Stimulated activated CD4-positive, alpha-beta T cell treated with anti-CD3 and anti-CD28 coated beads, Interleukin-1b, Interleukin-23, amount 100 ng/mL, for 4 hours (primary cell): ENCODE measurements at places on chromosomes 13 and 19.

- no peak for DNase-seq
Measured at GRCh38 chr19:14511229-14511593, 7.0 kb downstream of the DNAJB1 start.

GRCh38 chr19:41431426-41432386 lies 4.5 kb upstream of the B3GNT8 start:
- no peak for DNase-seq

- DNase-seq, result no peak
Measured at GRCh38 chr13:97329331-97329730, 104.6 kb upstream of the RAP2A start.

DNA sequence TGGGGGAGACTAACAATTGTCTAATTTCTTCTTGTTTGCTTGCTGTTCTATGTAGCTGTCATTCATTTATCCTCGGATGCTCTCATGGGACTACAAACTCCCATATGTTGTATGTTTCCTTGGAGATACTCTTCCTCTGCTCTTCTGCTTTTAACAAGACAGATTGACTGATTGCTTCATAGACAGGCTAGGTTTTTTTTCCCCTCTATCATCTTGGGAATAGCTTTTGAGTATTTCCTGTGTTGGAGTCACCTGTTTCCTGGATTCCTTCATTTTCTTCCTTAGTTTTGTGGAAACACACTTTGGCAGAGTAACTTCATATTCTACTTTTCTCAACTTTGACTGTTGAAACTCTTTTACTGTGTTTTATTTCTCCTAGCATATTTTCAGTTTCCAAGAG lies 27.6 kb downstream of the EDNRB start:
- no peak for DNase-seq

DNA sequence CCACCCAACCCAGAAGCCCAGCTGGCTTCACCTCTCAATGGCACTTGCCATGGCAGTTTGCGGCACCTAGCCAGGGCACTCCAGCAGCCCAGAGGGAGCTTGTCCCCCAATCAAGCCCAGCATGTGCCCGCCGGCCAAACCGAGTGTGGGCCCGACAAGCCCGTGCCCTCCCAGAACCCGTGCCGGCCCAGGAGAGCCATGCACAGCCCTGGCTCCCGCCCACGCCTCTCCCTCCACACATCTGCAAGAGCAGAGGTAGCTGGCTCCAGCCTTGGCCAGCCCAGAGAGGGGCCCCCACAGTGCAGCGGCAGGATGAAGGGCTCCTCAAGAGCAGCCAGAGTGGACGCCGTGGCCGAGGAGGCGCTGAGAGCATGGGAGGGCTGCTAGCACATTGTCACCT lies 2278.0 kb upstream of the PCDH20 start:
- no peak for DNase-seq

DNA sequence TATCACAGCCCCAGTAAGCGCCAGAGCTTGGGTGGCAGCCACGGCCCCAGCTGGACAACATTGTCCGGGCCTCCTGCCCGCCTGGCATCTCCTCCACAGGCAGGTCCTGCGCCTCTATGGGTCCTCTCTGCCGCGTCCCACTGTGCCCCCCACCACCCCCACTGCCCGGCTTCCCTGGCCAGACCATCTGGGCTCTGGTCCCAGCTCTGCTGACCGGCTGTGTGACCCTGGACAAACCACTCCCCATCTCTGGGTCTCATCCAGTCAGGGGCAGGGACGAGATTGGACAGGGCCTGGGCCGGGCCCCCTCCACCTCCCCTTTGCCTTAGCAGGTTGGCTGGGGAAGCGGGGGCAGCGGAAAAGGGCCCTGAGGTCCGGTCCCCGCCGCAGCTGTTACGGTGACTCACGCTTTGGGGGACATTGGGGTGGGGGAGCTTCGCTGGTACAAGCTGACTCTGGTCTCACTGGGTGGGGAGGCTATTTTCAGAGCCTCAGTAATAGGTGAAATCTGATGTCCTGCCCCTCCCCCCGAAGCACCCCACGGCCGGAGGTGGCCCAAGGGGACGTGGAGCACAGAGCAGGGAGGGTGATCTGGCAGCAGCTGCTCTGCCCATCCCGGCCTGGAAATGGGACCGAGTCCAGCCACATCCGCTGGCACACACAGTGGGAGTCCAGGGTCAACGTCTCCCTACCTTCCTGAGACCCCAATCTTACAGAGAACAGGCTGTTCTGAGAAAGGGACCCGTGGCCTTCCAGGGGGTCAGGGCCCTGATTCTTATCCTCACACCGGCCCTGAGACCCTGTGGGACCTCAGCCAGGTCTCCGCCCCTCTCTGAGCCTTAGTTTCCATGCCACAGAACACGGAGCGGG lies 9.1 kb downstream of the NFIC start:
- no peak for DNase-seq

- no peak for DNase-seq
Measured at GRCh38 chr13:76023652-76024051, 387.5 kb downstream of the LMO7 start.

DNA sequence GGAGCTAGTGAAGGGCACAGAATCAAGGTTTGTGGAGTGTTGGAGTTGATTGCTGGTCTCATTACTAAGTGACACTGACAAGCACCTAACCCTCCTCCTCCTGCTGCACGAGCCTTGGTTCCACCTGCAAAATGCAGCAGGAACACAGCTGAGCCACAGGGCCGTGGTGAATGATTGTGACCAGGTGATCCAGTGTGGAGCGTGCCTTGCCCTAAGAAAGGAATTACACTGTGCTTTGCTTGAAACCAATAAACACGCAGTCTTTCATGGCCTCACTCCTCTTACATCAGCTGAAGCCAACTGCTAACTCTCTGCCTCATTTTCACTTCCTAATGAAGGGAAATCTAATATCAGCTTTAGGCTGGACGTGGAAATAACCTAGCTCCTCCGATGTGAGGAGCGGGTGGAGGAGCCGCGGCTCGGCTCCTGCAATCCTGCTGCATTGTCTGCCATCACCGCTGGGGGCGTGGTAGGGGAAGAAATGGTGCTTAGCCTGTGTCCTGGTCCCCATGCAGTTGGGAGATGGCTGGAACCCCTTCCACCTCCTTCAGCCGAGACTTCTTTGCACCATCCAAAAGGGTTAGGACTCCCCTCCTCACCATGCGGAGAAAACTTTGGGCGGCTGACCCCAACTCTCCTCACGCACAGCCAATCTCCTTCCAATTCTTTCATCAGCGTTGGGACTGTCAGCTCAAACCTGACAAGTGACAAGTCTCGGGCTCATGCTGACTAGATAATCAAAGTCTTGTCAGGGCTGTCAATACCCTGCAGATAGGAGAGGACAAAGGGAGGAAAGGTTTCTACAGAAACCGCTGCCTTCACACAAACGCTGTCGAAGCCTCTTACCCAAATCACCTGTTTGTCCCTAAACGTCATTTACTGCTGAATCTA lies 427.9 kb downstream of the ZNF536 start:
- DNase-seq, result no peak
